Fibroblast of skin of abdomen (primary cell): ENCODE measurements at places on chromosomes 6 and 20.
A peak's percentile ranks its signal among the peaks of the same experiment; 100 is the strongest.

- DNase-seq, result no peak
Measured at GRCh38 chr6:33880766-33881165, 77.0 kb upstream of the MLN start.

DNA sequence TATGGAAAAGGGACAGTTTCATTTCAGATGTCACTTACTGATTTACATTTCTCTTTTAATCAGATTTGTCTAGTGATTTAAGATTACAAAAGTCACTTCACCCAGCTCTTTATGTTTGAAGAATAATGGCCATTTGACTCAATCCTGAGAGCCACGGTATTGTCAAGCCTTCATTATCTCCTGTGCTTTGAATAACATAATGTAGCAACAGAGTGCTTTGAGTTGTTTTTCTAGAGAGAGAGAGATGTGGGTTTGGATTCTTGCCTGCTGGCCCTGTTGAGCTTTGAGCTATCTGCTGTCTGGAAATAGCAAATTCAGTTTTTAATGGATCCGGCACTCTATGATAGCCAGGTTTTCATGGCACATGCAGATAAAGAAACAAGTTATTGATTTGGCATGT lies 478.4 kb upstream of the SOX4 start:
- DNase-seq, result peak; percentile 58

GRCh38 chr6:139982652-139983295 lies 608.3 kb upstream of the CITED2 start:
- DNase-seq, result peak; percentile 89

DNA sequence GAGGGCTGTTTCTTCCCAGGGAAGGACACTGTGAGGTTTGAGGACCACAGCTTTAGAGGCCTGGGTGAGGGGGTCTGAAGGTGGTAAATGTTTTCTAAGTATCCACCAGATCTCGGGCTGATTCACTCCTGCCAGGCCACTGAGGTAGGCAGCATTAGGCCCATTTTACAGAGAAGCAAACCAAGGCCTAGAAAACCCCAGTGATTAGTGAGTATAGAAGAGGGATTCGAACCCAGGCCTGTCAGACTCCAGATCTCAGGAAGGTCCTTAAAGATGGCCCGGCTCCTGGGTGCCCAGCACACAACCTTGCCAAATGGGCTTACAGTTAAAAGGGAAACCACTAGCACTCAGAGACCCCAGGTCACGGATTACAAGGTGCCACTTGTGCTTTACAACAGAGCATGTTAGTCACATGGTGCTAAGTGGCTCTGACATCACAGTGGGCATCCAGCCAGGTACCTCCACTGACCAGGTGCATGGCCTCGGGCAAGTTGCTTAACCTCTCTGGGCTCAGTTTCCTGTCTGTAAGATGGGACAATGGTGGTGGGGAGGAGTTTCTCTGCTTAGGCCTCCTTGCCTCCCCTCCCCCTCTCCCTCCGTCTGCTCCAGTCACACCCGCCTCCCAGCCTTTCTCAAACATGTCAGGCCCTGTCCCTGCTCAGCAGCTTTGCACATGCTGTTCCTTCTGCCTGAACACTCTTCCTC lies 18.8 kb upstream of the SIRPA start:
- no peak for DNase-seq

- DNase-seq, result no peak
Measured at GRCh38 chr6:14108571-14109410, 8.8 kb upstream of the CD83 start.

DNA sequence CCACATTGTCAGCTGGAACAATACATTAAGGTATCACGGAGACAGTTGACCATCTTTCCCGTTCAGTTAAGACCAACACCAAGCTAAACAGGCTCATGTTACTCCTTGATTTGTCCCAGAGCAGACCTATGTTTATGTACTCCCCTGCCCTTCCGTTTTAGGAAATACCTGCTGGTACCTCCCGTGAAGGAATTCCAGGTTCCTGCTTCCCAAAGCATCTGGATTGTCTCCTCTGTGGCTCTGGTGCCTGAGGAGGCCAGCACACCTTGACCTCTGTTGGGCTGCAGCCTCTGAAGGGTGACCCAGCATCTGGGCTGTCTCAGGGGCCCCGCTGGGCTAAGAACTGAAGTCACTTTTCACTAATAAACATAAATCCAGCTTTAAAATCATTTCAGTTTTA lies 647.8 kb upstream of the MARCKS start:
- DNase-seq, result no peak

- no peak for DNase-seq
Measured at GRCh38 chr6:8642854-8643253, 207.5 kb upstream of the SLC35B3 start.

- DNase-seq, result no peak
Measured at GRCh38 chr6:70252604-70253003, 50.3 kb downstream of the COL9A1 start.

GRCh38 chr20:64176971-64177370 lies 12.7 kb downstream of the MYT1 start:
- DNase-seq, result no peak

DNA sequence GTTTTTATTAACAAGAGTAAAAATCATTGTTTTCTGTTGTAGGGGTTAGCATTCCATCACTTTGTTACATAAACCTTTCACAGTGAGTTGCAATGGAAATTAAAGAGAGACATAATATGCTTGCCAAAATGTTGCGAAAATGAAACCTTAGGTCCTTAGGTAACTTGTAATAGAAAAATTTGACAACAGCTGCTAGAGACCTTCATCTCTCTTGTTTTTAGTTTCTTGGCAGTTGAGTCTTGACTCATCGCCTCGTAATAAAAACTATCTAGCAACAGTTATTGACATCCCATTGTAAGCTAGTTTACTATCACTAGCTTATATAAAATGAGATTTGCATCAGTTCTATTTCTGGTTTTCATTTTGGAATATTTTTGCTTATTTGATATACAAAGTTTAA lies 179.0 kb upstream of the MMS22L start:
- DNase-seq, result no peak

- DNase-seq, result no peak
Measured at GRCh38 chr20:41248368-41249024, 69.0 kb downstream of the ZHX3 start.

DNA sequence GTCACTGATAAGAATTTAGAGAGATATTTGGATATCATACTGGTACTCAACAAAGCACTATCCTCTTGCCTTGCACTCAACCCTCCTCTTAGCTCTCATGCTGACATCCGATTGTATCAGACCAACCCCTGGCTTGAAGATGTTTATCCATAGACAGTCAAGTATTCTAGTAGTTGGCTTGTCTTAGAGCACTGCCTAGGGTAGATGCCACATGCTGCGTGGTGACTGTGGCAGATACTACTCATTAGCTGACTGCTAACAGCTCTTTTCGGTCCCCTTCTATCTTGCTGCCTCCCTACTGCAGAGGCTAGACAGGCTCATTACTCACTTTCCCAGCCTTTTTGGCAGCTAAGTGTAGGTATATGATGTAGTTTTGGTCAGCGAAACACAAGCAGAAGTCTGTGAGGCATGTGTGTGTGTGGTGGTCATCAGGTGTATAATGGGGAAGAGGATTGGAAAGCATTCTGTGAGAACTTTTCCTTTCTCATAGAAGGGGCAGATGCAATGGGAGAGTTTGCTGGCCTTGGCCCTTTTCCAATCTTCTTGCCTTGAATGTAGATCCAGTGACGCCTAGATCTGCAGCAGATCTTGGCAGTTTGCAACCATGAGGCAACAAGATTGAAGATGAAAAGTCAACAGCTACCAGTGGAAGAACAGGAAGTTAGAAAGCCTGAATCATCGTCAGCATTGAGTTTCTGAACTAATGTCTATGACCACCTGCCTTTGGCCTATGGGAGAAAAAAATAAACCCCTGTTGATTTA lies 4.4 kb upstream of the IFNGR1 start:
- DNase-seq, result peak; percentile 8

GRCh38 chr6:136757150-136757549 lies 35.1 kb downstream of the MAP3K5 start:
- DNase-seq, result no peak

GRCh38 chr6:41700463-41701347 lies 34.7 kb downstream of the TFEB start:
- DNase-seq, result no peak

- peak; percentile 93 for DNase-seq
Measured at GRCh38 chr6:44072959-44073611, 54.2 kb downstream of the MRPL14 start.

GRCh38 chr6:30219244-30219643 lies 6.0 kb upstream of the TRIM26 start:
- peak; percentile 33 for DNase-seq

DNA sequence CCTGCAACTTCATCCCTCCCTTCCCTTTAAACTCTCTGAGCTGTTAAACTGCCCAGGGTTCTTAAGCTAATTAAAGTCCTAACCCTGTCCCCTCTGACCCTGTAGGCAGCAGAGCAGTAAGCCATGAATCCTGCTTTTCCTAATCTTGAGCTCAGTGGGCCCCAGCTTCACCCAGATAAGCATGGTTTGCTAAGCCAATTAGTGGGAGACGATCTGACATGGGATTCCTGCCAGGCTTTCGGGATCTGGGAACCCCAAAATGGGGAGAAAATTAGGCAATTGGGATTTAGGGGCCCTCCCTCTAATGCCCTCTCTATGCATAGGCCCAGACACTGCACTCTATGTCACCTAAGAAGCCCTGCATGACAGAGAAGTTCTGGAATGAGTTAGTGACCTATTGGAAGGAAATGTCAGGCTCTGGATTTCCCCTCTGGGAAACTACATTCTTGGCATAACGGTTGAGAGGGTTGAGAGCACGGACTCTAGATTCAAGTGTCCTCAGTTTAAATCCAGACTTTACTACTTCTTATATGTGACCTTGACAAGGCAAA lies 4.6 kb downstream of the XKR7 start:
- DNase-seq, result no peak

DNA sequence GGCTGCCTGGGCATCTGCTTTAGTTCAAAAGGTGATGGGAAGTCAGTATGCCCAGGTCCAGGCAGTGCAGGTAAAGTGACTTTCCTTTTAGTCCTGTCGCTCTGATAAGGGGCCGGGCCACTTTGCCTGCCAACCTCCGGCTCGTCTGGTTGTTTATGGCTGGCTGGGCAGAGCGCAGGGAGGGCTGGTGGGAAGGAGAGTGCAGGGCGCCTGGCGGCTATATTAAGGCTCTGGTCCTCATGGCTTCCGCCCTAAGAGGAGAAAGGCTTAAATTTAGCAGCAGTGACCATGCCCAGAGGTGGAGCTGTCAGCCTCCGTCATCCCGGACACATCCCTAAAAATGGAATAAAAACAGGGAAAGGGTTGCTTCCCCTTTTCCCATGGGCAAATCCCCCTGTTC lies 14.6 kb downstream of the GATA5 start:
- DNase-seq, result no peak

GRCh38 chr6:163720005-163720404 lies 305.5 kb downstream of the QKI start:
- no peak for DNase-seq

GRCh38 chr6:166005401-166005943 lies 162.2 kb downstream of the TBXT start:
- peak; percentile 48 for DNase-seq

- no peak for DNase-seq
Measured at GRCh38 chr6:126372626-126373025, 32.7 kb downstream of the CENPW start.

- no peak for DNase-seq
Measured at GRCh38 chr20:35575958-35576357, 34.1 kb downstream of the ERGIC3 start.

DNA sequence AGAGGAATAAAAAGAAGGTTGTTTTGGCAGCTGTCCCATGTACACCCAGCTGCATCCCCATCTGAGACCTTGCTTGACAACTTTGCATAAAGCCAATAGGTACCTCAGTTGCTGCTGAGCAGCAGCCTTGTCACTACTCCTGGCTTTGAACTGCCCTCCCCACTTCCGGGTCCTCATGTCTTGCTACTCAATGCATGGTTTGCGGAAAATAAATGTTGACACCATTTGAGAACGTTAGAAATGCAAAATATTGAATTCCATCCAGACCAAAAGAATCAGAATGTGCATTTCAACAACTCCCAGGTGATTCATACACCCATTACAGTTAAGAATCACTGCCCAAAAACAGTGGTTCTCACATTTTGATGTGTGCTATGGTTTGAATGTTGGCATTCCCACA lies 32.9 kb downstream of the GPX5 start:
- DNase-seq, result no peak

DNA sequence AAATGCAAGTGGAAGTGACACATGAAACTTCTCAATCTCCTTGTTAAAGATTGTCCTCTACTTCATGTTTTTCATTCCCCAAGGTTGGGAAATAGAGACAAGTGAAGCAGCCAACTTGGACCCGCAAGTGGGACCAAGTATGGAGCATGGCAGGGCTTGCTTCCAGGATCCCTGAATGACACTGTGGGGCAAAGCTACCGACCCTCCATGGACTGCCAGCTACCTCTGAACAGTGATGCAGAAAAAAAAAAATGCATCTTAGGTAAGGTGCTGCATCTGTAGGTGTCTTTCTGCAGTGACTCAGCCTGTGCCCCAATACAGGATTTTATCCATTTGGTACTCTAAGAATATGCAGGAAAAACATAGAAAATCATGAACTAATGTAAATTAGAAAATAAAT lies 119.1 kb upstream of the ENPP5 start:
- no peak for DNase-seq

DNA sequence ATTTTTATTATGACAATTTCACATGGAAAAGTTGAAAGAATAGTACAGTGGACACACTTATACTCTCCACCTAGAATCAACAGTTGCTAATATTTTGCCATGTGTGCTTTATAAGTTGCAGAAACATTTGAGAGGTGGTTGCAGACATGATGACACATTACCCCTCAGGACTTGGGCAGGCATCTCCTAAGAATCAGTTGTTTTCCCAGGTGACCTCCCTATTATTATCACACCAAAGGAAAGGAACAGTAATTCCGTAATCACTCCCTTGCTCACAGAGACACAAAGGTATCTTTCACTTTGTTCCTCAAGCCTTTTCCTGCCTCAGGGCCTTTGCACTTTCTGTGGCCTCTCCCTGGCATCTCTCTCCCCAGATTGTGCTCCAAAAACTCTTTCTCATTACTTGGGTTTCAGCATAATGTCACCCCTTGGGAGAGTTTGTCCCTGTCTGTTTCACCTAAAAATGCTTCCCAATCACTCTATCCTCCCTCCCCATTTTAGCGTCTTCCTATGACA lies 5.9 kb upstream of the SULF2 start:
- no peak for DNase-seq

- no peak for DNase-seq
Measured at GRCh38 chr6:227812-228338, 64.4 kb upstream of the DUSP22 start.

DNA sequence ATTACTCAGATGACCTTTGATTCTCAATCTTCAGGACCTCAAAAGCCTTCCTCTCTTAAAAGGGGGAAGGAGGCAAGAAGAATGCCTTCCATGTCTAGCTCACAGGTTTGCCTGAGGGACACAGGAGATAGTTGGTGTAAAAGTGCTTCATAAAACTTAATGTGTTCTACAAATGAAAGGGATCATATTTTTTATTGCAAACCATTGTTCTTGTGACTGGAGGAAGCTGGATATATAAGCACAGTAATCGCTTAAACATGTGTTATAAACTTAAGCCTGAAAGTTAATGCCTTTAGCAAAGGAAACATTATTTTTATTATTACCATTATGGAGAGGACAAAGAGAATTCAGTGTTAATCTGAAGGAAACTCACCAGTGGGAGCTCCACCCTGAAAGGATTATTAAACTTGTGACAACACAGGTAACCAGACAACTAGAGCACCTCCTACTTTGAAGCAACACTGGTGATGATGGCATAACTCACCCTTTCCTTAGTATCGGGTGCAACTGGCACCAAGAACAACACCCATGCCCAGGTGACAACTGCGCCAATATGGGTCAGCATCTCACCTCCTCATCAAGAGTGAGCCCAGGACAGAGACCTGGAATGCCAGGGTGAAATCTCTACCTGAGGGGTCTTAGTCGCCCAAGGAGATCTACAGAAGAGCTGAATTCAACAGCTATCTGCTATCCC lies 288.7 kb upstream of the PRDM1 start:
- no peak for DNase-seq
